A549 treated with ZK216348 at 1 μM for 4 hours (cell line): ENCODE measurements at places on chromosomes 7 and 10. TPM values are rescaled to one million over a fixed set of nuclear protein-coding genes. Genes with fewer than 3 reads are reported as not detected.

Gene GDF10
- total RNA-seq: 0.05 to 0.19 TPM (median 0.11 TPM) in 4 of 5 replicates, not detected in the other

Gene EEF1AKMT2
- total RNA-seq: 13.7 to 23.5 TPM (median 18.9 TPM) in 5 replicates

Gene CALML5
- not detected in 5 replicates for total RNA-seq

Gene TAF3
- total RNA-seq: 6.9 to 9.1 TPM (median 8.1 TPM) in 5 replicates

Gene HOXA7
- total RNA-seq: 4.6 to 6.0 TPM (median 4.7 TPM) in 5 replicates

Gene RAB19
- total RNA-seq: not detected in 5 replicates

Gene TMEM196
- total RNA-seq: not detected in 5 replicates

Gene GIMAP4
- total RNA-seq: not detected in 5 replicates

Gene SNCG
- 11.6 to 19.1 TPM (median 15.3 TPM) in 5 replicates for total RNA-seq

Gene OGDHL
- total RNA-seq: 0.14 to 0.36 TPM (median 0.18 TPM) in 5 replicates

Gene LIPN
- not detected in 5 replicates for total RNA-seq

Gene HECTD2
- 1.8 to 5.3 TPM (median 3.6 TPM) in 5 replicates for total RNA-seq

Gene WDR86
- total RNA-seq: 0.13 to 0.23 TPM (median 0.18 TPM) in 3 of 5 replicates, not detected in the others

Gene SRRM3
- 5.8 to 11.6 TPM (median 10.0 TPM) in 5 replicates for total RNA-seq

Gene PGAM2
- not detected in 5 replicates for total RNA-seq

Gene GRID2IP
- not detected in 5 replicates for total RNA-seq

Gene ZWINT
- total RNA-seq: 86.3 to 111 TPM (median 87.7 TPM) in 5 replicates

Gene ATOH7
- 0.18 to 0.31 TPM (median 0.22 TPM) in 5 replicates for total RNA-seq

Gene CPXM2
- total RNA-seq: not detected in 5 replicates

Gene MICALL2
- 13.3 to 32.4 TPM (median 28.5 TPM) in 5 replicates for total RNA-seq

Gene PLEKHA8
- total RNA-seq: 4.5 to 6.7 TPM (median 6.0 TPM) in 5 replicates

Gene TMEM213
- not detected in 5 replicates for total RNA-seq

Gene TYW1
- 13.9 to 17.8 TPM (median 14.9 TPM) in 5 replicates for total RNA-seq

Gene LGI1
- total RNA-seq: not detected in 5 replicates

Gene NME8
- not detected in 5 replicates for total RNA-seq

Gene EN2
- 0.62 to 1.0 TPM (median 0.96 TPM) in 5 replicates for total RNA-seq

Gene CYP26C1
- not detected in 5 replicates for total RNA-seq

Gene C10orf143
- total RNA-seq: 0.20 to 1.1 TPM (median 0.71 TPM) in 5 replicates

Gene FAM107B
- 93.0 to 205 TPM (median 137 TPM) in 5 replicates for total RNA-seq

Gene C7orf57
- 0.20 to 0.67 TPM (median 0.31 TPM) in 5 replicates for total RNA-seq

Gene MYO1G
- 0.11 to 0.17 TPM (median 0.15 TPM) in 5 replicates for total RNA-seq

Gene SUFU
- 4.9 to 8.2 TPM (median 7.2 TPM) in 5 replicates for total RNA-seq

Gene TCAF2
- 0.27 to 0.75 TPM (median 0.53 TPM) in 5 replicates for total RNA-seq

Gene ZSCAN21
- 8.3 to 11.5 TPM (median 10.0 TPM) in 5 replicates for total RNA-seq

Gene LRGUK
- 0.18 to 0.73 TPM (median 0.36 TPM) in 5 replicates for total RNA-seq

Gene HOXA9
- 0.29 to 0.79 TPM (median 0.38 TPM) in 5 replicates for total RNA-seq

Gene TUBAL3
- total RNA-seq: 0.22 to 0.45 TPM (median 0.33 TPM) in 5 replicates

Gene CREB5
- total RNA-seq: 2.1 to 4.2 TPM (median 3.6 TPM) in 5 replicates
